ENCODE measurements at places on chromosomes 7 and 10. TPM values are rescaled to one million over a fixed set of nuclear protein-coding genes. Genes with fewer than 3 reads are reported as not detected.
A peak's percentile ranks its signal among the peaks of the same experiment; 100 is the strongest.

The IDI2 gene
- total RNA-seq: not detected

The RPA3 gene
- 23.2 TPM for total RNA-seq

The MICU1 gene
- 48.2 TPM for total RNA-seq

DNA sequence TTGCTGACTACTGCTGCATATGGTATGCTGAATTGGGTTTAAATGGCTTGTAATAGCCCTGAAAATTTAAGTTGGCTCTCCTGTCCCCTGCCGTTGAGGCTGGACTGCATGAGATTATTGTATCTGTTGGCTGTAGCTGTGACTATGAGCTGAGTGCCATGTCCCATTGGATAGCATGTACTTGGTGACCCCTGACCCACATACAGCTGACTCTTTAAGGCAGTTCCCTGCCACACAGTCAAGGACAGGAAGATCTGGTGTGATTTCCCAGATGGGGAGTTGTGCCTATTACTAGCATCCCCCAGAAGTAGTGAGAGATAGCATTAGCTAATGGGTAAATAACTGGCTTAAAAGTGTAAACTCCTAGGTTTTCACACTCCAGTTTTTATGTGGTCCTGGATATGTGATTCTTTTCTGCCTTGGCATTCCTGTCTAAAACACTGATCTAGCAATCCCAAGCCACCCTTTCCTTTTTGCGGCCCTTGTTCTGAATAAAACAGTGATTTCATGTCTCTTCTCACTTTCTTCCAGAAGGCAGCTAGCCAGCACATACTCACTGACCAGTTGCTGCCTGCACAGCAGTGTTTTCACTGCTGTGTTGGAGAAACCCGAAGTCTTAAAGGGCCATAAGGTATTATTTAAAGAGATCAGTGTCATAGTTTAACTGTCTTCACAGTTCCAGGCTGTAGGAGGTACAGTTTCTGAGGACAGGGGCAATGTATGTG lies 35.9 kb downstream of the LRRC4 start:
- no peak for DNase-seq

DNA sequence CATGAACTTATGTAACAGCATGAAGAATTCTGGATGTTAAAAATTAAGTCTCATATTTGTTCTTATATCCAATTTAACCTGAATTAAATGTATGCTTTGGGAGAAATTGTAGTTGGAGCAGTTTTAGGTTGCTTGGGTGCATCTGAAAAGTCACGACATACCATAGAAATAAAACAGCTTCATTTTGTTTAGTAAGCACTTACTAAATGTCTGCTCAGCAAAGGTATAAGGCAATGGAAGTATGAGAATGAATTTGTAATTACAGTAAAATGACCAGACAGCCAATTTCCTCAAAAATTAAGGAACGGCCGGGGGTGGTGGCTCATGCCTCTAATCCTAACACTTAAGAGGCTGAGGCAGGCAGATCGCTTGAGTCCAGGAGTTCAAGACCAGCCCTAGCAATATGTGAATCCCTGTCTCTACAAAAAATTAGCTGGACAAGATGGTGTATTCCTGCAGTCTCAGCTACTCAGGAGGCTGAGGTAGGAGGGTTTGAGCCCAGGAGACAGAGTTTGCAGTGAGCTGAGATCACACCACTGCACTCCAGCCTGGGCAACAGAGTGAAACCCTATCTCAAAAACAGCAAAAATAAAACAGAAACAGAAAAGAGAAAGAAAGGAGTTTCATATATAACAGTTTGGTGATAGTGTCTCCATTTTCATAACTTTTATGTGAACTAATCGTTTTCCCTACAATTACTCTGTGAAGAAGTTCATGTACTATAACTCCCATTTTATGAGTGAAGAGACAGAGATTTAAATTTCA lies 47.2 kb upstream of the KLF6 start:
- no peak for DNase-seq

- no peak for DNase-seq
These were observed 71.9 kb downstream of the MKI67 start for GRCh38 chr10:128054163-128054970.

GRCh38 chr7:82699773-82700186 lies 256.2 kb upstream of the CACNA2D1 start:
- peak; percentile 57 for DNase-seq

The COL17A1 gene
- 18.5 TPM for total RNA-seq

DNA sequence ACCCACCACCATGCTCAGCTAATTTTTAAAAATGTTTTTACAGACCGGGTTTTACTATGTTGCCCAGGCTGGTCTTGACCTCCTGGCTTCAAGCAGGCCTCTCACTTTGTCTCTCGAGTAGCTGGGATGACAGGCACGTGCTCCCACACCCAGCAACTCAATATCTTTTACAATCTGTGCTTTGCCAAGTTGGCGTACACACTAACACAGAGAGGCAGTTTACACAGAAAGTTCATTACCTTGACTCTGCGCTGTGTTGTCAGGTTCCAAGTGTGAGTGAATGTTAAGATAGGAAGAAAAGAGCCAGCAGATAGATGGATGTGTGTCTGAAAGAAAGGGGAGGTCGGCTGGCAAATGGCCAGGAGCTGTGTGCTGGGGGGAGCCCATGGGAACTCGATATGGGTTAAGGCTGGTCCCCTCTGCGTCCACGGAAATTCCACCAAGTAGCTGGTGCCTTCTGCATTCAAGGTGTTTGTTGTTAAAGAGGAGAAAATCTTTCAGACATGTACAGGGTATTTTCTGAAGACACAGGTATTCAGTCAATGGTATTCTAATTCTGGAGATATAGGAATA lies 299.8 kb downstream of the CAMK1D start:
- DNase-seq: no peak

GRCh38 chr7:142808802-142809583 lies 38.2 kb downstream of the PRSS2 start:
- DNase-seq: peak; percentile 57

The CPXM2 gene
- 23.6 TPM for total RNA-seq

GRCh38 chr7:102009628-102010027 lies 192.2 kb downstream of the CUX1 start:
- no peak for DNase-seq

- DNase-seq: no peak
These were observed 91.5 kb downstream of the FOXL3 start for GRCh38 chr7:381211-382042.

- DNase-seq: no peak
These were observed 7.4 kb downstream of the ADCYAP1R1 start for GRCh38 chr7:31059551-31059950.

The PRLHR gene
- not detected for total RNA-seq

DNA sequence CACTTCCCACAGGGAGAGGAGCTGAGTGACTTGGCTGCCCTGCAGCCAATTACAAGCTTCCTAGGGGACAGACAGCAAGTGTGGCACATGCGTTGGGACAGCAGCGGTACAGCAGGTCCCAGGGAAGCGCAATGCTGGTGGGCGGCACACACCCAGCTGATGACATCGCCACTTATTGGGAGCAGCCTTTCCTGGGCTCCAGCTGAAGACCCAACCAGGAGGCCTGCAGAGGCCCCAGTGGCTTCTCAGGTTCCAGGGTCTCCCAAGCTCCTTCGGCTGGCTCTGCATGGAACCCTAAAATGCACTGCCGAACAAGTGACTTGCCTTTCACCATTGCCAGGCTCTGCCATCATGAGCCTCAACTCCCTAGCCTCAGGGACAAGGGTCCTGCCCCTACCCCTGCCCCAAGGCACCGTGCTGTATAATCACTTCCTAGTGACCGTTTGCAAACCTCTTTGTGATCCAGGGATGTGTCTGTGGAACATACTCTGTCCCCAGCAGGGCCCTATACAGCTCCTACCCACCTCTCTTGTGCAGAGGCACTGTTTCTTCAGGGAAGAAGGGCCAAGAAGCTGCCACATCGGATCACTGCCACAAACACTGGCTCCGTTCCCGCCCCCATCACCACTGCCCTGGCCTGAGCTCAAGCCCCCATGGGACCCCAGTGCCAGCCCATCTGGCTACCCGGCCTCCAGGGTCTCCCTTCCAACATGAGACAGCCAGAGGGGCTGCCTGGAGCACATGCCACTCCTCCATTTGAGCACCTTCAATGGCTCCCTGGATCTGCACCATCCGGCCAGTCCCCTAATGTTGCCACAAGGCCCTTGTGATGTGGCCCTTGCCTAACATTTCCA lies 19.3 kb upstream of the SLIT1 start:
- no peak for DNase-seq

DNA sequence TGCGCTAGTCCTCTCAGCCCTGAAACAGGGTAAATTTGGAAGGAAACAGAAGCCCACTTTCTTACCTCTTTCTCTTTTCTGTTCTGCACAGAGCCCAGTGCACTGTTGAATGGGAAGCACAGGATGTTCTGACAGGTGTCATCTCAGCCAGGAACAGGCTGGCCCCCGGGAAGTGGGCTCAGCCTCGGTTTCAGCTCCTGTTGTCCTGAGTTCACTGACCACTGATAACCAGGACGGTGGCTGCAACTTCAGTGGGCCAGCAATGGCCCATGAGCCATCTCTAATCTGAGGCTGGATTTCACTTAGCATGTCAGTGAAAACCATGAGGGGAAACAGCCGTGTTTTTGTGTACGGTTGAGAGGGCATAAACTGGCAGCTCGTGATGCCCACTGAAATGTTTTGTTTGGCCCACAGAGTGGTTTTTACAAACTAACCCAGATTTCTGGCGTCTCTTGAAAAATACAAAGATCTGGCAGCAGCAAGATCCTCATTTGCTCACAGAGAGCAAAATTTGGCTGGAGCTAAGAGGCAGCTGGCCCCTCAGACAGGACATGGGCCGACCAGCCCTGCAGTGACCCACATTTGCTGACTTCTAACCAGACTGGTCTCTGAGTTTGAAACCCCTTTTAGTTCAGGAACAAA lies 455.9 kb downstream of the PAXIP1 start:
- DNase-seq: no peak

The PIK3AP1 gene
- total RNA-seq: 3.3 TPM

- DNase-seq: peak; percentile 96
These were observed at the start of gene DEPP1 for GRCh38 chr10:44978570-44979280. Gene DEPP1 (minus strand): TSS chr10:44978809. CDS start chr10:44978030, 779 bp downstream.

DNA sequence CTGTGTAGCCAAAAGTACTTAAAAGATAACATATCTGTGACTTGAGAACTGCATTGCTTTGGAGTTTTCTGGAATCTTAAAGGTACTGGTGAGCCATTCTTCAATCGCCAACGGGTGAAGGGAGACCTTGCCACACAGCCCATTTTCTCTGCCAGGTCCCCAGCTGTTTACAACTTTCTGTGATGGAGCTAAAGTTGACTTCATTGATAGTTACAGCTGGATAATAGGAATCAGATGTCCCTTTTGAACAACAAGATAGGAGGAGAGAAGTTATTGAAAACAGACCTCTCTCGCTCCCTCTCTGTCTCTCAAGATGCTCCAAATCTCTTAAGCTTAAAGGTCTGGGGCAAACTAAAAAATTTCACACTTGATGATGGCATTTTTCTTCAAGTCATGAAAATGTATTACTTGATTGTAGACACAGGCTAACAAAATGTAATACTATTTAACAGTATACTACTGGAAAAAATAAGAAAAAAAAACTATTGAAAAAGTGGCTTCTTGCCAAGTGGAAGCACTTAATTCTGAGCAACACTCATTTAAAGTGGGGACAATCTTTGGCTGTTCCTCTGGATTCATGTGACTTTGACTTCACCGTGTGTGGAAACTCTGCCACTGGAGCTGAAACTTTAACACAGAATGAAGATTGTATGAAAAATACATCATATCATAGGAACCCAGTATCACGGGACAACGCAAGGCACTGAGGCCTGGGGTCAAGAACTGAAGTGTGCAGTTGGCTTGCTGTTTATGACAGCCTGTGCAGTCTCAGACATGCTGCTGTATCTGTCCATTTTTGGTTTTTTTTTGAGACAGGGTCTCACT lies 78.4 kb upstream of the AFAP1L2 start:
- DNase-seq: no peak

The CALN1 gene
- not detected for total RNA-seq

The CPA2 gene
- total RNA-seq: not detected

- no peak for DNase-seq
These were observed 488 bp downstream of the MTERF1 start for GRCh38 chr7:91880016-91880412.
